Putamen (tissue), 1 donor: ENCODE measurements at places on chromosomes 6 and 20.

DNA sequence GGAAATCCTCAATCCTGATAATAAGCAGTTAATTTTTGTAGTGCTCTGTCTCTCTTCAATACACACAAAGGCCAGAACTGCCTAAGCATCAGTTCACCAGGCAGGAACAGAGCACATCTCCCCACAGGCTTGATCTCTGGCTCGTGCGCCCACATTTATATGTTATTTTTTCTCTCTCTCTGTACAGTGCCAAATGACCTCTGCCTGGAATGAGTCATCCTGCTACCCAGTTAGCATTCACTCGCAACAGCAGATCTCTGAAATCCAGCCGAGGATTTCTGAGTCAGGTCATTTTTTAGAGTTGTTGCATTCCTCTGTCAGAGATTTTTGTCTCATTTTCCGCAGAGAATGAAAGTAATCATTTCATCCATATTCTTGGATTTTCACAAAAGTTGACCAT, 107.1 kb downstream of the COL12A1 start:
- no peak for DNase-seq

GRCh38 chr20:44576297-44576696, 6.1 kb upstream of the PKIG start:
- no peak for DNase-seq

DNA sequence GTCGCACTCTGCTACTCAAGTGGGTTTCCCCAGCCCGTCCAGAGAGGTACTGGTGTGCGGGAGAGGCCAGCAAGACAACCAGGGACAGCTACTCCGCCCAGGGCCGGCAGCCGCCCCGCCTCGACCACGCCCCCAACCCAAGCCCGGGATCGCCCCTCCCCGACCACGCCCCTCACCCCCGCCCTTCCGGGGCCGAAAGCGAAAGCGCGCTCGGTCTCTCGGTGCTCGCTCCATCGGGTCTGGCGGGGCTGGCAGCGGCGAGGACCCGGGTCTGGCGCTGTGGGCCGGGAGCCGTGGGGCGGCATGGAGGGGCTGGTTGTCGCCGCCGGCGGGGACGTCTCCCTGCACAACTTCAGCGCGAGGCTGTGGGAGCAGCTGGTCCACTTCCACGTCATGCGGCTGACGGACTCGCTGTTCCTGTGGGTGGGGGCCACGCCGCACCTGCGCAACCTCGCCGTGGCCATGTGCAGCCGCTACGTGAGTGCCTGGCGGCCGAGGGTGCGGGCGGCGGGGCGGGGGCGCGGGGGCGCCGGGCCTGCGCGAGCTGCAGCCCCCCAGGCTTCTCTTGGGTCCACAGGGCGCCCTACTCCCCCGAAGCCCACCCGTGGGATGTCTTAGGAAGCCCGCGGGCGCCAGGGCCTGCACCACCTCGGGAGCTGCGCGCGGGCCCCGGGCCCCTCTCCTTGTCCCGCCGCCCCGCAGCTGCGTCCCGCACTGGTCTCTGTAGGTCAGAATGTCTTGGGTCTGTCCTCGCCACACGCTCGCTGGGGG, at the start of gene PSMG4:
TSS of gene PSMG4 (plus strand) at position 228 of the 771 bp plus-strand sequence. CDS start at position 304, 76 bp downstream.
- DNase-seq: peak; percentile 89

DNA sequence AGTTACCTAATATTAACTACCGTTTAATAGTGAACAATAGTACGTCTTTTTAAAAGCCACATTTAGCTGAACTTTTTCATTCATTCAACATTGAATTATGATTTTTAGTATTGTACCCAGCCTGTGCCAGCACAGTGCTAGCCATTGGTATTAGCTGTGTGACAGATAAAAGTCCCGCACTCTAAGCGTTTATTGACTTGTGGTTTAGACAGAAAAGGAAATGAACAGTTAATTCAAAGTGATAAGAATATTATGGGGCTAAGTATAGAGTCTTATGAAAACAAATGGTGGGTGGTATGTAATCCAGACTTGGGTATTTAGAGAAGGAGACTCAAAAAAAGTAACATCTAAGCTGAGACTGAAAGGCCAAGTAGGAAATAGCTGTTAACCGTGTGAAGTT, 202.3 kb downstream of the RPS12 start:
- no peak for DNase-seq

- DNase-seq: no peak
Observed at GRCh38 chr6:26170181-26170580, 83.0 kb downstream of the HFE start.

DNA sequence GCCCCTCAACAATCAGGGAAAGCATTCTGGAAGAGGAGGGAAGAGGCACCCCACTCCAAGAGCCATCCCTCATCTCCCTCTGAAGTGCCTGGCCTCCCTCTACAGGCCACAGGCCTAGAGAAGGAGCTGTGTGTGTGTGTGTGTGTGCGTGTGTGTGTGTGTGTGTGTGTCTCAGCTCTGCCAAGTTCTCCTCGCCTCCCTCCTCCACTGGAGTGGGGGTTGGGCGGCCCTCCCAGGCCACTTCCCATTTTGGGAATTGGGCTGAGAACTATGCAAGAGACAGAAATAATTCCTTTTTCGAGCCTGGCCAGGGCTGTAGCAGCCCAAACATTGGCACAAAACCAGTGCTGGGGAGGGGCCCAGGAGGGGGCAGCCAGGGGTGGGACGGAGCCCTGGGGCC, 35.7 kb downstream of the KCNB1 start:
- DNase-seq: no peak

GRCh38 chr6:88115307-88115706, 50.8 kb downstream of the CNR1 start:
- DNase-seq: no peak

- DNase-seq: no peak
Observed at GRCh38 chr6:98463038-98464000, 371.1 kb upstream of the POU3F2 start.

GRCh38 chr6:148295261-148295887, 47.3 kb upstream of the SASH1 start:
- DNase-seq: no peak

GRCh38 chr20:56181583-56181982, 66.9 kb upstream of the MC3R start:
- DNase-seq: peak; percentile 3

DNA sequence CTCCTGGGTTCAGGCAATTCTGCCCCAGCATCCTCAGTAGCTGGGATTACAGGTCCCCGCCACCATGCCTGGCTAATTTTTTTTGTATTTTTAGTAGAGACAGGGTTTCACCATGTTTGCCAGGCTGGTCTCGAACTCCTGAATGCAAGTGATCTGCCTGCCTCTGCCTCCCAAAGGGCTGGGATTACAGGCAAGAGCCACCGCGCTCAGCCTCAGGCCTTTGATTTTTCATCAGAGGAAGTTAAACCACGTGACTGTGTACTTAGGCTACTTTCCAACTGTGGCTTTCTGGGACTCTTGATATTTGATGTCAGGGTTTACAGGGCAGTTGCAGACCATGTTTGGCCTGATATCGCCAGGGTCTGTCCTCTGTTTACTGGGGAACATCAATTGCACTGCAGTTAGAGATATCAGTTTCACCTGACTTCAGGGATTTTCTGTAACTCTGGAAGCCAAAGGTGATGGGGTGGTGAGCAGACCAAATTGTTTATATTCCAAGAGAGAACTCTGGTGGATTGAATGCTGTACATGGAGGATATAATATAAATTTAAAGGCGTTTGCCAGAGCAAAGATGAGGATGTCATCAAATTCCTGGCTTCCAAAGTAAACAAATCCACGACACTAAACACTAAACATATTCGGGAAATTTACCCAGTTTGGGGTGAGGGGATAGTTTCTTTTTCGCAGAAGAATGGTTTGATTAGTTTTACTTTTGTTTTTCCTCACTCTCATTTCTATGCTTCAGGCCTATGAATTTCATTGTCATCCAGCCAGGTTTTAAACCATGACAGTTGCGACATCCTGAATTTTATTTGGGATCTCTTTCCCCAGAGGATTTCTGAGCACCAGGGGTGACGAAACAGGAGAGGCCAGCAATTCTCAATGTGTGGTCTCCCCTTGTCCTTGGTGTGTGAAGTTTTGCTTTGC, 4.2 kb downstream of the PSMF1 start:
- peak; percentile 34 for DNase-seq

- no peak for DNase-seq
Observed at GRCh38 chr6:80163754-80164187, 57.3 kb downstream of the BCKDHB start.

DNA sequence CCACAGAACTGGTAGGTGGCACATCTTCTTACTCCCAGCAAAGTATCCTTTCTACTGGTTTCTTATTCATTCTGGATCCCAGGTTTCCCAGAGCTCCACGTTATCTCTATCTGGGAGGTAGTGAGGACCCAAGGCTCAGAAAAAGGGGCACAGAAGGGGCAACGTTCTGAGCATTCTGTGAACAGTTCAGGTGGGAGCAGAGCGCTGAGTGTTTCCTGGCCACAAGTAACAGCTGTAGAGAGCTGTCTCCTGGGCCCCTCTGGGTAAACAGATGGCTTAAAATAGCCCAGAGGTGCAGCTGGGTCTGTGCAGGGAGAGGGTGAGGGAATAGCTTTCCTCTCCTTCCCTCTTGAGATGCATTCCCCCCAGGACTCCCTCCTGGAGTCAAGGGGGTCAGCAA, 2.1 kb downstream of the APOBEC2 start:
- DNase-seq: no peak

DNA sequence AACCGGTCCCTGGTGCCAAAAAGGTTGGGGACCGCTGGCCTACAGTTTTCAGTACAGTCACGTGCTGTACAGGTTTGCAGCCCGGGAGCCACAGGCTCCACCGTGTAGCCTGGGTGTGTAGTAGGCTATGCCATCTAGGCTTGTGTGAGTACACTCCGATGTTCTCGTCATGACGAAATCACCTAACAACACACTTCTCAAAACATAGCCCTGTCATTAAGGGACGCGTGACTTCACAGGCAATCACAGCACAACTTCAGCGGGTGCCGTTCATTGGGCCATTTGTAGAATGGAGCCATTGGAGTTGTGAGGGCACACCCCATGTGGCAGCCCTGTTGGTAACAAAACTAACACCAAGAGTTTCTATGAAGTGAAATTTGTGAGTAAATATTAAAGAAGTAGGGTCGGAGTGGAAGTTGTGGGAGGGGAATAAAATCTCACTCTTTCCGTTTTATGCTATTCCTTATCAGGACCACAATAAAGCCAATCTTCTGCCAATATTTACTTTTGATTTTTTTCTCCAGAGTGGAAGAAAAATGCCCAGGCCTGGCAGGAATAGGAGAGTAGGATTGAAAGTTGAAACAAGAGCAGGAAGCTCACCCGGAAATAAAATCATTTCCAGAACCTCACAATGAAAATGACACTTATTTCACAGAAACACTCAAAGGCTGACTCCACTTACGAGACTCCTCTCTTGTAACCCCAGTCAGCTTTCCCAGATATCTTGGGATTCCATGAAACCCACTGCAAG, 63.7 kb upstream of the PTPN1 start:
- DNase-seq: no peak

GRCh38 chr20:34538671-34539123, 19.8 kb upstream of the MAP1LC3A start:
- DNase-seq: no peak

- no peak for DNase-seq
Observed at GRCh38 chr6:27505209-27506027, 32.5 kb upstream of the ZNF184 start.

- peak; percentile 61 for DNase-seq
Observed at GRCh38 chr20:11544029-11544678, 373.5 kb upstream of the BTBD3 start.

DNA sequence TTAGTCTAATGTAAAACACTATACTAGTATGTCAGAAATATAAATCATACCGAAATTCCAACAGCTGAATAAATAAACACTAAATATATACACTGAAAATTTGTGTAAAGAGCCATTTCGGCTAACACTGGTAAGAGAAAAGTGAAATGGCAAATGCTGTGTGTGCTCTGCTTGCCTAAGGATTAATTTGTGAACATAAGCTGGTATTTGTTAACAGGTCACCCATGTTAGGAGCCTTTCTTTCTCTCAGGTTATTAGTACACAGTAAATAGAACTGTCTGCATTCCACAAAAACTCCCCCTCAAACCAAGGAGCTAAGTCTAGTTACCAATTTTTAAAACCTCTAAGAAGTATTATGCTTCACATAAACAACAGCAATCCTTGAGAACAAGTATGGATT, 27.0 kb downstream of the ELOVL5 start:
- no peak for DNase-seq

- DNase-seq: no peak
Observed at GRCh38 chr6:46129291-46129628, 529 bp upstream of the ENPP4 start.

GRCh38 chr6:112027942-112028674, 25.8 kb upstream of the CCN6 start:
- no peak for DNase-seq

- DNase-seq: peak; percentile 46
Observed at GRCh38 chr6:108565893-108566292, 5.2 kb downstream of the FOXO3 start.

- peak; percentile 62 for DNase-seq
Observed at GRCh38 chr6:104940238-104940892, 16.5 kb upstream of the LIN28B start.

GRCh38 chr6:34865107-34865506, 22.7 kb downstream of the TAF11 start:
- no peak for DNase-seq

- no peak for DNase-seq
Observed at GRCh38 chr20:6686171-6686570, 81.3 kb upstream of the BMP2 start.

DNA sequence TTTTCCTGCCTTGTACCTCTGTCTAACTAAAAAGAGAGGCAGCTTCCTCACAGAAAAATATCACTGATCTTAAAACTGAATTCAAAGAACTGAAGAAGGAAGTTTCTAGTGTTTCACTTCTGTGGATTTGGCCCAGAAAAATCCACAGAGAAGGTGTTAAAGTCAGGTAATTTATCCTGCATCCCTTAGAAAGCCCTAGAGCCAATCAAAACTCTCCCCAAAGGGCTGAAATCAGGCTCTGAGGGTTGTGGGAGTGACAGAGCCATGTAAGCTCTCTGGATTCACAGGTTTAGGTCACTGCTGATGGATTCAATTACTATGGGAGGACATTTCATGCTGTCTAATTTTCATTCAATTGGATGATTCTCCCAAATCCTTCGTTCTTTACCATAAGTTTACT, 152.3 kb downstream of the OR2B2 start:
- no peak for DNase-seq

GRCh38 chr6:164533045-164533362, 776.4 kb downstream of the C6orf118 start:
- peak; percentile 16 for DNase-seq

GRCh38 chr6:35787266-35788218, 6.7 kb downstream of the CLPSL1 start:
- DNase-seq: no peak

- DNase-seq: no peak
Observed at GRCh38 chr20:44704551-44704971, 10.6 kb upstream of the CCN5 start.
